Head of caudate nucleus (tissue), 42 donors: ENCODE measurements at places on chromosomes 3 and 15.
A peak's percentile ranks its signal among the peaks of the same experiment; 100 is the strongest.

DNA sequence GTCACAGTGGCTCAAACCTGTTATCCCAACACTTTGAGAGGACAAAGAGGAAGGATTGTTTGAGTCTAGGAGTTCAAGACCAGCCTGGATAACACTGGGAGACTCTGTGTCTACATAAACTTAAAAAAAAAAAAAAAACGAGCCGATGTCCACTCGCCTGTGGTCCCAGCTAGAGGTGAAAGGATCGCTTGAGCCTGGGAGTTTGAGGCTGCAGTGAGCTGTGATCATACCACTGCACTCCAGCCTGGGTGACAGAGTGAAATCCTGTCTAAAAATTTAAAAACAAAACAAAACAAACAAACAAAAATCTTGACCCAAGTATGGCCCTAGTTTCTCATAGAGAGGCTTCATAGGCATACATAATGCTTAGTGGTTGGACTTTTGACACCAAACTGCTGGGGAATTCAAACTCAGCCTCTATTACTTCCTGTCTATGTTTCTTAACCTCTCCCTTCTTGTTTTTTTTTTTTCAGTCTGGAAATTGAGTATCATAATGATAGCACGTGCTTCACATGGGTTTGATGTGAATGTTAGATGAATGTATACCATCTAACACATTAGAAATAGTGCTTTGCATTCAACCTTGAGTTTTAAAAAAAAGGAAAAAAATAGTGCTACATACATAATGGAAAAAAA is 46.4 kb upstream of the CAPN7 start:
- DNase-seq: no peak

GRCh38 chr3:134473868-134474546 is 11.8 kb downstream of the ANAPC13 start:
- peak; percentile 88 for DNase-seq

DNA sequence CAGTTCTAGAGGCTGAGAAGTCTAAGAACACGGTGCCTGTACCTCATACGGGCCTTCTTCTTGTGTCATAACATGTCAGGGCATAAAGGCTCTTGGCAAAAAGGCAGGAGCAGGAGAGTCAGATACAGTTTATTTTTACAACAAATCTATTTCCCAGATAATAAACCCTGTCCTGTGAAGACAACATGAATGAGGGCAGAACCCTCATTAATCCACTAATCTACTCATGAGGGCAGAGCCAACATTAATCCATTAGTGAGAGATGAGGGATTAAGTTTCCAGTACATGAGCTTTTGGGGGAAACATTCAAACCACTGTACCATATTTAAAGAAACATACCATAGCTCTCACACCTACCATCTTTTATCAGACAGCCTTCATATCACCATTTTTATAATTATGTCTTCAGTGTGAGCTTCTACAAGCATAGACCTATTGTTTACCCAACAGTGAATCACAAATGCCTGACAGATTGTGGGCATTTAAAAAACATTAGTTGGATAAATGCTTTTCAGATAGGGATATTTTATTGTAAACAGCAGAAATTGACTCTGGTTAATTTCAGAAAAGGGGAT is 645.8 kb downstream of the GRM7 start:
- no peak for DNase-seq

- DNase-seq: no peak
Observed at GRCh38 chr15:100241572-100242482, 99.9 kb downstream of the ADAMTS17 start.

DNA sequence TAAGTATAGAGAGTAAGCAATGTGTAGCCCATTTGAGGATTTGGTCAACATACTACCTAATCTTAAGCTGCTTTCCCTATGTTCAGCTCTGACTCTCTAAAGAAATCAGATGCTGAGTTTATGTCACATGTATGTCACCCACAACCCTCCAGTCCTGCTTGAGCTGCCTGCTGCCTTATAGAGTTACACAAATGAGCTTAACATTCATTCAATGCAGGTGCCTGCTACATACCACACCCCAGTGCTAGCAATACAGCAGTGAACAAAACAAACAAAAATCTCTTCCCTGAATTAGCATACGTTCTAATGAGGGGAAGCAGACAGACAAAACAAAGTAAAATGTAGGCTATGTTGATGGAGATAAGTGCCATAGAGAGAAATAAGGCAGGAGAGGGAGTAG is 93.0 kb downstream of the HHLA2 start:
- DNase-seq: no peak

DNA sequence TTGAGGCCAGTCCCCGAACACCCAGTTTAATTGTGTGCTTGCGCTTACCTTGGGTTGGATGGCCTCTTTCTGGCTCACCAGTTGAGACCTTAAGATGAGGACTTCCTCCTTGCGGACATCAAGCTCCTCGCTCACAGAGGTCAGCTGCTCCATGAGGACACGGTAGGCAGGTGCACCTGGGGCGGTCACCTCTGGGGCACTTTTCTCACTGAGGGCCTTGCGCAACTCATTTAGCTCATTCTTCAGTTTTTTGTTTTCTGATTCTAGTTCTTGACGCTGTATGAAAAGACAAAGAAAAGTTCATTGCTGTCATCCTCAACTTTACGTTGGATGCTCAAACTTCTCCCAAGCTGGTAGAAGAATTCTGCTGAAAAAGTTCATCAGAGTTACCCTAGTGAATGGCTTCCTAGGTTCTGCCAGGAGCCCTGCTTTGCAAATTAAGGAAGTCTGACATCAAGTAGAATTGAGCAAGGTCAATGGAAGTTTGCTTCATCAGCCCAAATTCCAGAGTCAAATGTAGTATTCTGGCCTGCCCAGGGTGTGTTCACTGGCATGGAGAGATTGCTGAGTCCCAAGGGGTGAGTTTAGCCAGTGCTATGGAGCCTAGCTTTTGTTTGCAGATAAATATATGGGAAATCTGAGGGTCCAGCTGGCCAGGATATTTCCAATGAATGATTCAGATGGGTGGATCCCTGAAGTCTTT is 55.8 kb upstream of the MYO5C start:
- no peak for DNase-seq

DNA sequence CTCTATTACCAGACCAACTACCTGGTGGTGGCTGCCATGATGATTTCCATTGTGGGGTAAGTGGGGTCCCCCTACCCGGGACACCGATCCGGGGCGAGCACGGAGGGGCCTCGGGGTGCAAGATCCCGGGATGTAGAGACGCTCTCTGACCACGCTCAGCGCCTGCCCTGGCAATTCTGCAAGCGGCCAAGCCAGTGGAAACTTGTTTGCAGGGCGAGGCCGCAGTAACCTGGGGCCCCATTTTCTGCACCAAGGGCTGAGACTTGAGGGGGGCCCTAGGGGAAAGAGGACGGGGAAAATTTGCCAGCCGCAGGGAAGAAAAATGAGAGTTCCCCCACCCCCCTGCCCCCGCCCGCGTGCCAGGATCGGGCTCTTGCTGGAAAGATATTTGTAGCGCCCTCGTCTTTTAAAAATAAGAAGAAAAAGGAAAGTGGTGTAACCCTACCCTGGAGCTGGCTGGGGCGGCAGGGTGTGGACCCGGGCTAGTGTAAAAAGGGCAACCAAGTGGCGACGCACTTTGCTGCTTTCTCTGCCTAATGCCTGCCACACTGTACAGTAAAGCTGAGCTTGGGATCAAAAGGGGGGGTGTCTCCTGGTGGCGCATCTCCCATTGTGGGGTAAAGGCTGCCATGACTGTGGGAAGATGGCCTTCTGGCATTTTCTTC is 563 bp downstream of the ARL6IP5 start:
- DNase-seq: peak; percentile 62

GRCh38 chr3:178297740-178298139 is 238.5 kb upstream of the KCNMB2 start:
- DNase-seq: peak; percentile 25

DNA sequence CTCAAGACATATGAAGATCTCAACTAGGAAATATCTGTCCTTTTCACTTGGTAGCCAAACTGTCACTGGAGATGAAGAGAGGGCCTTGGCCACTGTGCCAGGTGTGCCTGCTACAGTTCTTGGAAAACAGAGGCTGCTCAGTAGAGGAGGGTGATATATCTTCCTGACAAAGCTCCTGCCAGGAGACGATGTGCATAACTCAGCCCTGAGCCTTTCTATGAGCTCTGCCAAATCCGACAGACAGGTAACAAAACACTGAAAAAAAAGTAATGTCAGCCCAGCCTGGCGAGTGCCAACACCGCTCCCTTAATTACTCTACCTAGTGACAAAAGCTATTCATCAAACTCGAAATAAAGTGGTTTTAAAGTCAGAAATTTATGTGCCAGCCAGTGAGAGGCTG is 123.2 kb downstream of the MFSD1 start:
- no peak for DNase-seq

GRCh38 chr3:179829401-179829800 is 176.6 kb downstream of the USP13 start:
- no peak for DNase-seq
